Bone marrow (tissue), 2 donors: ENCODE measurements at places on chromosomes 2 and 18.

DNA sequence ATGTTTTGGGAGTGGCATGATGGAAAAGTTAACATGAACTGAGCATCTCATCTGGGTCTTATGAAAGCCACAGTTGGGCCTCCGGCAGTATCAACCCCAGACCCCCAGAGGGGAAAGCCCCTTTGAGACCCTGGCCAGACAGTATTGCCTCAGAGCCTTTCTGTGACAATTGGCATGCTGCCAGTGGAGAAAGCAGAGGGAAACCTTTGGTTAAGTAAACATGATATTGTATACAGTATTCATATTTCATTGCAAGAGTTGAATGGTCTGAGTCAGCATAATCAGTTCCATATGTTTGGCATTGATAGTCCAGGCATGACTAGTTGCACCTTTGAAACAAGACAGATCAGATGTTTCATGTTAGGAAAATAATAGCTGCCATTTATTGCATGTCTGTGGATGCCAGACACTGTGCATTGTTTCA is 20.0 kb downstream of the MERTK start:
- DNase-seq = no peak

GRCh38 chr2:178229927-178230326 is 35.6 kb downstream of the OSBPL6 start:
- no peak for DNase-seq

GRCh38 chr18:55272510-55273243 is 313.4 kb upstream of the CCDC68 start:
- DNase-seq = no peak

DNA sequence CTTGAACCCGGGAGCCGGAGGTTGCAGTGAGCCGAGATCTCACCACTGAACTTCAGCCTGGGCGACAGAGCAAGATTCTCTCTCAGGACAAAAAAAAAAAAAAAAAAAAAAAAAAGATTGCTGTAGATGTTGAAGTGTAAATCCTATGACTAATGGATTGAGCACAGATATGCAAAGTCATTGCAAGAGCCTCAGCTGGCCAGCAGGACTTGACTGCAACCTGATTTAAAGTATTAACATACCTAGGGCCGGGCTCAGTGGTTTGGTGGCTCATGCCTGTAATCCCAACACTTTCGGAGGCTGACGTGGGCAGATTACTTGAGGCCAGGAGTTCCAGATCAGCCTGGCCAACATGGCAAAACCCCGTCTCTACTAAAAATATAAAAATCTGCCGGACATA is 103.4 kb upstream of the MSH2 start:
- DNase-seq = no peak

GRCh38 chr2:66390811-66391210 is 44.1 kb upstream of the MEIS1 start:
- DNase-seq = no peak

DNA sequence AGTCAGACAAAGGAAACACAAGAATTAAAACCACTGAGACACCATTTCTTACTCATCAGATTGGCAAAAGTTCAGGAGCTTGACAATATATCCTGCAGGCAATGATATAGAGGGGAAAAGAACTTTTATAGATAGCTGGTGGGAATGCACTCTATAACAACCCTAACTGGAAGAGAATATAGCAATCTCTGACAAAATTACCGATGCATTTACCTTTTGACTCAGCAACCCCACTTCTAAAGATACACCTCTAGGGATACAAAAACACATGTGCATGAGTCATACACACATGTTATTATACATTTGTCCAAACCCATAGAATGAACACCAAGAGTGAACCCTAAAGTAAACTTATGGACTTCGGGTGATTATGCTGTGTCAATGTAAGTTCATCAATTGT is 79.4 kb upstream of the SRD5A2 start:
- DNase-seq = no peak

GRCh38 chr2:143717053-143717452 is 587.8 kb downstream of the ARHGAP15 start:
- DNase-seq = no peak

GRCh38 chr2:152620985-152621384 is 96.3 kb downstream of the PRPF40A start:
- DNase-seq = no peak

- peak; percentile 18 for DNase-seq
Measured at GRCh38 chr18:519019-519879, 18.7 kb upstream of the COLEC12 start.
